ENCODE measurements at places on chromosomes 6 and 20.

DNA sequence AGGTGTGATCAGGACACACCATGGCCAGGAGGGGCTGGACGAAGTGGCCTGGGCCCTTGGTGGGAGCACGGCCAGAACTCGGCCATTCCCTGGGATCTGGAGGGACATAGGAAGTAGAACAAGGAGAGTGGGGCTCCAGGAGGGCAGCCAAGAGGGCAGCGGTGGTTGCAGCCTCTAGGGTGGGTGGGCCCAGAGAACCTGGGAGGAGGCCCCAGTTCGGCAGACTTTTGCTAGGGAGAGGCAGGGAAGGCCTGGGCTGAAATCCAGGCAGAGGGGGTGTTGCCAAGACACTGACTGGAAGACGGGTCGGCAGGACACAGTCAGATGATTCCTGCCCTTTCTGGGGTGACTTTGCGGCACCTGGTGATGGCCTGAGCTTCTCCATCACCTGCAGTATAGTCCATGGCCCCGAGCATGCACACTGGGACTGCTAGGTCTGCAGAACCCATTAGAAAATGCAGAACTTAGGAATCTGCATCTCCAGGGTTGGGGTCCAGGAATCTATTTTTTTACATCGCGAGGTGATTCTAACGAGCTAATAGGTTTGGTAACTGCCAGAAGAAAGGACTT is 224.8 kb downstream of the SYNDIG1 start:
- DNase-seq, result no peak

GRCh38 chr6:106670236-106670635 is 40.9 kb downstream of the QRSL1 start:
- no peak for DNase-seq

- DNase-seq, result no peak
Observed at GRCh38 chr20:54188132-54188849, 14.5 kb upstream of the CYP24A1 start.

GRCh38 chr6:152380993-152381898 is 255.9 kb downstream of the SYNE1 start:
- peak; percentile 34 for DNase-seq

DNA sequence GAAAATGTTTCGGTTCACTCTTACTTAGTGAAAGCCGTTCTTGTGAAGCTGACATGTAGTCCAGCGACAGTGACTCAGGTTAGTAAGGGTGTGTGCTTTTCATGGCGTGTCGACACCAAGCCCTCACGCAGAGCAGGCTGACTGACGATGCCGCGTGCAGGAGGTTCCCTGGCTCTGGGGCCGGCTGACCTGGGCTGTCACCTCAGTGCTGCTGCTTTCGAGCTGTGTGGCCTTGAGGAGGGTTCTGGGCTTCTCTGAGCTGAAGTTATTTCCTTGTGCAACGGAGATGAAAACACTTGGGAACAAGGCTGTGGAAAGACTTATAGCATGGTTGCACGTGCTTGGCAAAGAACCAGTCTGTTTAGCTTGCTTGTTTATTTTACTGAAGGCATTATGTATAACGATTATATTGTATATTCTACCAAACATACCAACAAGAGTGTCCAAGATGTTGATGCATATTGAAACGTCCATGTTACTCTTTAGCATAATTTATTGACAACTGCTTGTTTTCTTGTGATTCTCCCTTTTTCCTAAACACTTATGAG is 59.2 kb downstream of the PHACTR3 start:
- no peak for DNase-seq

GRCh38 chr20:35514371-35514932 is 15.0 kb downstream of the C20orf173 start:
- DNase-seq, result no peak

DNA sequence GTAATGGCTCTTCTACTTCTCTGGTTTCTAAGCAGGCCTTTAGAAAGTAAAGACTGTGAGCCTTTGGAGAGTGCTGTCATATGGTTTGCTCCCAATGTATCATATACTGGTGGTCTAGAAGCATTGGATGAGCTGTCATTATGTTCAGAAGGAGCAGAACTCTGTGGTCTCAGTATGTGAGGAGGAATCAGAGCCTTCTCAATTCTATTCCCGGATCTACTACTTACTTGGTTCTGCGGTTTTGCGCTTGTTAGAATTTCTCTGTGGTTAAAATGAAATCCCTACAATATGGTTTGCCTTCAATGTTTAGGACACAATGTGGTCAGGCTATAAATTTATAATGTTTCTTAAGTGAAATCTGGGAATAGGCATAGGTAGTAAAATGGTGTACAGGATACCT is 64.6 kb downstream of the RWDD2A start:
- DNase-seq, result no peak

DNA sequence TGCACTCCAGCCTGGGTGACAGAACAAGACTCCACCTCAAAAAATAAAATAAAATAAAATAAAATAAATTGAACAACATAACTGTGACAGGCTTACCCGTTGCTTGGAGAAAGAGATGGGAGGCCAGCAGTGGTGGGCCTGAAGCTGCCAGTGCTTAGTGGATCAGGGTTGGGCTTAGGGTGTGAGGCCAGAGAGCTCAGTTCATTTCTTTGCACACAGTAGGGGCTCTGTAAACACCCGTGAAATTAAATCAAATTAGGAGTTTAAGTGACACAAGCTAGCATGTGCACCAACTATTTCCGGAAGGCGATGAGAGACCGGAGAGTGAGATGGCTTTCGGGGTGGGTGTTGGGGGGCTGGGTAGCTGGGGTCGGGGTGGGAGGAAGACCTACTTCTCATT is 25.8 kb upstream of the TTPAL start:
- DNase-seq, result no peak

DNA sequence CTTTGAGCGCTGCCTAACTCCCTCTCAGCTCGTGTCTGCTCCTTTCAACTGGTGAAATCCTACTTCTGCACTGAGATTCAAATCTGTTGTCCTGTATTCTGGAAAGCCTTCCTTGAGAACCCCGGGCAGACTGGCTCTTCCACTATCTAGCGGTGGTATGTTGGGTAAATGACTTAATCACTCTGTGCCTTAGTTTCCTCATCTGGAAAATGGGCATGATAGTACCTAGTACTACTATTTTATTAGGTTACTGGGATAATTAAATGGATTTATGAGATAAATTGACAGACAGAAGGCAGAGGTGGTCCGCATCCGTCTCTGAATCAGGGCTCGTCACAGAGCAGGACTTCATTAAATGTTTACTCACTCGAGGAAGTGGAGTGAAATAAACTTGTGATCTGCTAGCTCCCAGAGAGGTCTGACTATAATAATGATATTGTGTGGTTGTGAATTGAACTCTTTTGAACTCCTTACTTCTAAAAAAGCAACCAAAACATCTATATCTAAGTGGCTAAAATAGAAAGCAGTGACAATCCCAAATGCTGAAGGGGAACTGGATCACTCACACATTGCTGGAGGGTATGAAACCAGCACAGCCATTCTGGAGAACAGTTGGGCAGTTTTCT is 26.6 kb downstream of the PPP1R16B start:
- DNase-seq, result no peak

DNA sequence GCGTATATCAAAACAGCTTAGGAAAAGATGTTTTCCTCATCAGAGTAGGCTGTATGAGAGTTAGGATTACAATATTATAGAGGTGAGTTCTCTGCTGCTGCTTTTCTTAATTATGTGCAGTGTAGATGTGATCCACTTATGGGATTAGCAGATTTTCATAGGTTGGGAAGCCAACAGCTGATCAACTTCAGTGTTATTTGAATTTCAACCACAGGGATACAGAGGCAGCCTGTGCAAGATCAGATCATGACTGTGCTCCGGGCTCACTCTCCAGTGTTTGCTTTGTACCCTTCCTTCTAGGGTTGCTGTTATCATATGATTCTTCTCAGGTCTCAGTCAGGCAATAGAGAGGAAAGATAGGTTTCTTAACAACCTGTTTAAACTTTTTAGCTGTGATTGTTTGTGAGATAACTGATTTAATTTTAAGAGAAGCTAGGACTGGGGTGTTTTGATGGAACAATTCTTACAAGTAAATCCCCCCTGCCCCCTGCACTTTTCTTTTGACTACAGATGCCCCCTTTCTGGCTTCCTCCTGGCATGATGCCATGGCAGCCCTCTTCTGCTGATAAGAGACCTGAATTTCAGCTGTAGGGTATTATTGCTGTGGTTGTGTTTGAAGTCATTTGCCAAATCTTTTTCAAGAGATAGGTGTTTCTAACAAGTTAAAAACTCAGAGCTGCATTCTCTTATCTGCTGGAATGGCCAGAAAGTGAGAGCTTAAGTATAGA is 8.5 kb downstream of the RNF8 start:
- no peak for DNase-seq

- DNase-seq, result no peak
Observed at GRCh38 chr6:119890470-119890869, 540.9 kb upstream of the MAN1A1 start.

GRCh38 chr6:129519750-129520149 is 190.2 kb downstream of the ARHGAP18 start:
- DNase-seq, result no peak

GRCh38 chr6:15500078-15500740 is 162.6 kb downstream of the DTNBP1 start:
- no peak for DNase-seq

DNA sequence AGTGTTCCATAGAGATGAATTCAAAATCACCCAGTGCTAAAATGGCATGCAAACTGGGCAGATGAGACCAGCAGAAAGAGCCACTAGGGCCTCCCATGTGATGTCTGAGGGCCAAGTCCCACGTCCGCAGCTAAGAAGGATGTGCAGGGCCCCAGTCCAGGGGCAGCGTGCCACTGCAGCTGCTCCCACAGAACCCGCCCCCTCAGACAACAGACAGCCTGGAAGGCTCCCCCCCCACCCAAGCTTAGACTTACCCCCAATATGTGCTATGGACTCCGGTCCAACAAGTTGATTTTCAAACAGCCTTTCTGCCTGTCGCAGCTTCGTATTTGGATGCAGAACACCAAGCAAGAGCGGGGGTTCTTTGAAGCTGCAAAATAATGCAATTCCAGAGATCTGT is 14.0 kb downstream of the APMAP start:
- DNase-seq, result no peak

DNA sequence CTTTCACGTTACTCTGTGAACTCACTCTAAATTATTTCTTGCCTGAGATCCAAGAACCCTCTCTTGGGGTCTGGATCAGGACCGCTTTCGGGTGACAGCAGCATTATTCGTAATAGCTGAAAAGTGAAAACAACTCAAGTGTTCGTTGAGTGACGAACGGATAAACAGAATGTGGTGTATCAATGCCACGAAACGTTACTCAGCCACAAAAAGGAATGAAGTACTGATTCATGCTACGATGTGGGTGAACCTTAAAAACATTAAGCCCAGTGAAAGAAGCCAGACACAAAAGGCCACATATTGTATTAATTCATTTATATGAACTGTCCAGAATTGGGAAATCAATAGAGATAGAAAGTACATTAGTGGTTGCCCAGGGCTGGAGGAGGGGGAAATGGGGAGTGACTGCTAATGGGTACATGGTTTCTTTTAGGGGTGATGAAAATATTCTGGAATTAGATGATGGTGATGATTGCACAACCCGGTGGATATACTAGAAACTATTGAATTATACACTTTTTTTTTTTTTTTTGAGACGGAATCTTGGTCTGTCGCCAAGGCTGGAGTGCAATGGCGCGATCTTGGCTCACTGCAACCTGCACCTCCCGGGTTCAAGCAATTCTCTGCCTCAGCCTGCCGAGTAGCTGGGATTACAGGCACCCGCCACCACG is 8.4 kb downstream of the PTGIS start:
- no peak for DNase-seq

DNA sequence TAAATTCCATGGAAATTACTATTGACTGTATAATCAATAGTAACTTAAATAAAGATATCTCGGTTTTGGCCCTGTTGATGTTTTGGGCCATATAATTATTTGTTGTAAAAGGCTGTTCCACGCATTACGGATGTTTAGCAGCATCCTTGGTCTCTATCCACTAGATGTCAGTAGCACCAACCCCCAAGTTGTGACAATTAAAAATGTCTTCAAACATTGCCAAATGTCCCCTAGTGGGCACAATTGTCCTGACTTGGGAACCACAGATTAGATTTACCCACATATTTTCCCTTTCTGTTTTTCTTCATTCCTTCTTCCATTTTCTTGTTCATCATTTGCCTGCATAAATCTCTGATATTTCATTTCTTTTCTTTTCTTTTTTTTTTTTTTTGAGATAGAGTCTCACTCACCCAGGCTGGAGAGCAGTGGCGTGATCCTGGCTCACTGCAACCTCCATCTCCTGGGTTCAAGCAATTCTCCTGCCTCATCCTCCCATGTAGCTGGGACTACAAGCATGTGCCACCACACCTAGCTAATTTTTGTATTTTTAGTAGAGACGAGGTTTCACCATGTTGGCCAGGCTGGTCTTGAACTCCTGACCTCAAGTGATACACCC is 13.6 kb upstream of the WFDC8 start:
- DNase-seq, result no peak

- no peak for DNase-seq
Observed at GRCh38 chr6:18406955-18407749, 20.0 kb downstream of the RNF144B start.

DNA sequence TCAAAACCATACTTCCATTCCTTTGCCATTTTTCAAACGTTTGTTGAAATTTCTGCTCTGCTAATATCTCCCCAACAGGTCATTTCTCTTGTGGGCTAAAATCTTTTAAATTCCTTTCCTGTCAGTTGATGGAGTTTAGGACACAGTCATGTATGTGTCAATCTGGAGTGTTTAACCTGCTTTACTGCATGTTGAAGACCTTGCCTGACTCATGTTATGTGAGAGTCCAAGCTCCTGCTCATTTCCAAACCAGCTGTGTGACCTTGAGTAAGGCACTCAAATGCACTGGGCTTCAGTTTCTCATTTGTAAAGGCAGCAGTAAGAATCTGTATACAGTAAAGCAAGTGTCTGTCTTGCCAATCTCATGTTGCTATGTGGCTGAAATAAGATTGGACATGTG is 171.9 kb upstream of the SPACA1 start:
- no peak for DNase-seq

- DNase-seq, result no peak
Observed at GRCh38 chr20:62987114-62987513, 19.6 kb downstream of the BHLHE23 start.

DNA sequence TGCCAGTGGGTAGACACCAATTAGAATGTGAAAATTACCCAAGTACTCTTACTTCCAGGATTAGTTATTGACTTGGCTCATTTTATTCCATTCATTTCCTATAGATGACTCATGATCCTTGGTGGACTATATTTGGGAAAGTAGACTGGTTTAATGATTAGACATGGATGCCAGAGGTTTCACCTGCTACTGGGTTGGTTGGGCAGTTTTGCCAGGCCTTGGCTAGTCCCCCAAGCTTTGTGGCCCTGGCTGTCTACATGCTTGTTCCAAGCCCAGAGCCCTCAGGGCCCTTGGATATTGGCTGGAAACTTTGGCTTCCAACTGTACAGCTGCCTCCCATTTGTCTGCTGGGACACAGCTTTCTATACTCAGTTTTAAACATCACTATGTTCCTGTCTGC is 104.1 kb downstream of the ZFP64 start:
- no peak for DNase-seq

- peak; percentile 75 for DNase-seq
Observed at GRCh38 chr20:63739130-63740069, at the start of gene SLC2A4RG. SLC2A4RG (plus strand) TSS chr20:63739776; CDS start chr20:63739913, 137 bp downstream.
